Fibroblast of gingiva (primary cell): ENCODE measurements at places on chromosomes 6 and 20.
A peak's percentile ranks its signal among the peaks of the same experiment; 100 is the strongest.

DNA sequence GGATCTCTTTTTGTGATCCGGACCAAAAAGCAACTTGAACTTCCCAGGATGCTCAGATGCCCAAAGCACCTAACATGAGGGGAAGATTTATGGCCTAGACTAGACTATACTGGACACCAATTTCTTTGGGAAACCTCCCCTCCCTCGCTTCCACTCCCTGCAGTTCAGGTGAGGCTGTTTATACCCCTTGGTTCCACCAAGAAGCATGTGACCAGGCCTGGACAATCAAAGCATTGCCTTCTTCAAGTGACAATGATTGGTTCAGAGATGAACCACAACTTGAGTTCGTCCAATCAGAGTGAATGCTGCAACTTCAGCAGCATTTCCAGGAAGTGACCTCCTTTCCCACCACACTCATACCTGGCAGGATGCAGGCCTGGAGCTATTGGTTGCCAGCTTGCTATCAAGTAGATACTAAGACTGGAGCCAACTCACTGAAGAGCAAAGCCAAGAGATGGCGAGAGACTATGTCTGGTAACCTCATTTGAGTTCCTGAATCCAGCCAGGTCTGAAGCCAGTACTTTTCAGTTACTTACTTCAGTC, 45.6 kb upstream of the SLC9A8 start:
- no peak for DNase-seq

DNA sequence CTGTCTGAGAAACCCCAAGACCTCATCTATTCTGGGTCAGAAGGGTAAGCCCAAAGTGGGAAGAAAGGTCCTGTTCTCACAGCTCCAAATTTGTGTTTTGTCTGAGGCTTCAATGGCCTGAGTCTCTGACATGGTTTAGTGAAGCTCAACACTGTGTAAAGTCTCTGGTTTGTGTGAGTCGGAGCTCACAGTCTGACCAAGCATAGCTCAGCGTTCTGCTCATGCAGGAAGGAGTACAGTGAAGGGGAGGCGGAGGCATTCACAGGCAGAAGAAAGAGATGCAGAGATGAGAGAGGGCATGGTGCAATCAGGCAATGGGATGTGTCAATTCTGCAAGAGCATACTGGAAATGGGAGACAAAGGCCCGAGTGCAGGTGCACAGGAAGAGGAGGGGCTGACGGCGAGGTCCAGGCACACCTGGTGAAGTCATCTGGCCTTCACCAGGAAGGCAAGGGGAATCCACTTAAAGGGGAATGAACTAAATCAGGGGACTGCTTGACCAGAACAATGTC, 463.0 kb upstream of the AGPAT4 start:
- no peak for DNase-seq

DNA sequence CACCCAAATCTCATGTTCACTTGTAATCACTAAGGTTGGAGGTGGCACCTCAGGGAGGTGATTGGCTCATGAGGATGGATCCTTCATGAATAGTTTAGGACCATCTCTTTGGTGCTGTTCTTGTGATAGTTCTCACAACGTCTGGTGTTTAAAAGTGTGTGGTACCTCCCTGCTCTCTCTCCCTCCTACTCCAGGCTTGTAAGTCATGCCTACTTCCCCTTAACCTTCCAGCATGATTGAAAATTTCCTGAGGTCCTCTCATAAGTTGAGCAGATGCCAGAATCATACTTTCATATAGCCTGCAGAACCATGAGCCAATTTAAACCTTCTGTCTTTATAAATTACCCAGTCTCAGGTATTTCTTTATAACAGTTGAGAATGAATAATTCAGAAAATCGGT, 16.6 kb downstream of the HLA-A start:
- no peak for DNase-seq

DNA sequence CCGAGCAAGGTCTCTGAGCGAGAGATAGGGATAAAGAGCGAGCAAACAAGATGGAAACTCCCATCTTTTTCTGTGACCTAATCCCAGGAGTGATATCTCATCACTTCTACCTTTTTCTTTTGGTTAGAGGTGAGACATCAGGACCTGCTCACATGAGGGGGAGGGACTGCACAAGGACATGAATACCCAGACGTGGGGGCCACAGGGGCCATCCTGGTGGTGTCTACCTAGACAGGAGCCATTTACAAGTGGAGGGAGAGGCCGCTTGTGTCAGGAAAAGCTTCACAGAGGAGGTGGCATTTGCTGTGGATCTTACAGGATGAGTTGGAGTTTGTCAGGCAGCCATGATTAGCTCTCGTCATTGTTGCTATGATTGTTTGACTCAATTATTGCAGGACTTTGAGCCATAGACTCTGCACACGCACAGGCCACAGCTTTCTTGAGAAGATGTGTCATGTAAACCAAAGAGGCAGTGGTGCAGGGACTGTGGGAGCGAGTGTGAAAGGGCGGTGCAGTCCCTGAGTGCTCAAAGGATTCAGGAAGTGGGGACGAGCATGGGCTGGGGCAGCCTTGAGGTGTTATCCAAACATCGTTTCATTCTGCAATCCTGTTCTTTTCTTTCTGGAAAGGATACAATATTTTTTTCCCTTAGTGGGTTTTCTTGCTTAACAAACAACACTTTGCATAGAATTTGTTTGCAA, 7.7 kb downstream of the NPEPL1 start:
- peak; percentile 50 for DNase-seq
